ENCODE measurements at places on chromosomes 12 and 14.

DNA sequence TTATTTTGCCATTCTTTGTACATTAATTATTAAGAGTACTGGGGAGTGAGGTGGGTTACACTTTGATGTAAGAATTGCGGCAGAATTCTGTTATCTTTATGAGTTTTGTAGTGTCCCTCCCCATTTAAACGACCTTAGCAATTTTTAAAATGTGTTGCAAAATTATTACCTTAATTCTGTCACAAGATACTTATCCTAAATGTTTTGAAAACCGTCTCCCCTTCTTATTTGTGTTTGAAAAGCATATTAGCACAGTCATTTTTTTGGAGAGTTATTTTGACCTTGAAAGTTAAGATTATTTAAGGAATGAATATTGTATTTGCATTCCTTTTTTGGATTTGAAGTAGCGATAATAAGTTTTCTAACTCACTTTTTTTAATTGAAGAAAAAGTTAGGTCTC is 2.2 kb downstream of the ARHGAP5 start:
- no peak for DNase-seq

DNA sequence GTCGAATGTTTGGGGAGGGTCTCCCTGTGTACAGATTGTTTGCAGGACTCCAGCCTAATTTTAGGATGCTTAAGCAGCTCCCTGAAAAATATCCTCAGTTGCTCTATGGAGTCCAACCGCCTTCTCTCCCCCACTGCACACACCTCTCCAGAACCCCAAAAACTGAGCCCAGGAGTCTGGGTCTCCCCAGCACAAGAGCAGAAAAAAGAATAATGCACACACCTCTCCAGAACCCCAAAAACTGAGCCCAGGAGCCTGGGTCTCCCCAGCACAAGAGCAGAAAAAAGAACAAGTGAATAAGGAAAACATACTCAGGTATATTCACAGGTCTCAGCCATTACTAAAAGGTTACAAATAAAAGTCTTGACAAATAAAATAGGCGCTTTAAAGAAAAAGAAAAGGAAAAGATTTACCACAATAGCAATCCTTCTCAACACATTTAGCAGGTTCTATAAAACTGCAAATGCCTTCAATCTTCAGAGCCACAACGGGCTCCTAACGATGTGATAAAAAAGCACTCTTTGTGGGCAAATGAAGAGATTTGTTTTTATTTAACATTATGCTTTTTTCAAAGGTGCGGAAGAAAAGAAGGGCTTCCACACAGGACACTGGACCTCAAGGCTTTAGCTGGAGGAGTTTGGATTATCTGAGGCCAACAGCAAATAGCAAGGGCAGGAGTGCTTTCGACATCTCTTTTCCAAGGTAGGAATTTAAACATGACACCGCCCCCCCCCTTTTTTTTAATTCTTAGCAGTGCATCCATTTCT is 8.2 kb downstream of the BCL11B start:
- no peak for DNase-seq

DNA sequence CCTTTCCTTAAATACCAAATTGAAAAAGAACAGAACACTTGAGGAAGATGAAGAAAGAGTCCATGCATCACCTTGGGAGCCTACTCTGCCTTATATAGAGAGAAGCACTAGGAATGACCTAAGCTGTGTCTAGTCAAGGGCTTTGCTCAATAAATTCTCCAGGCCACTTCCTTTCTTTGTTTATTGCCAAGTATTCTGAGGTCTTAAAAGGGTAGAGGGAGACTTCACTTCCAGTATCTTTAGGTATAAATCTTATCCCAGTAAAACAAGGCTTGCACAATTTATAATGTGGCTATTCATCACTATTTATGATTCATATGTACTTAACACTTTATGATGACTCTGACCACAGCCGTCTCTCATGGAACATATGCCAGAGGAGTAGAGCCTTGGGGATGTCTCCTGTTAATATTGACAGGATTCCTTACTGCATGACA is 85.1 kb upstream of the ARHGAP5 start:
- DNase-seq = no peak

GRCh38 chr14:34912182-34912581 is 37.0 kb upstream of the BAZ1A start:
- no peak for DNase-seq

- DNase-seq = no peak
Measured at GRCh38 chr12:46407361-46407760, 34.8 kb upstream of the SLC38A2 start.

- no peak for DNase-seq
Measured at GRCh38 chr12:122183588-122183940, 641 bp downstream of the LRRC43 start.

DNA sequence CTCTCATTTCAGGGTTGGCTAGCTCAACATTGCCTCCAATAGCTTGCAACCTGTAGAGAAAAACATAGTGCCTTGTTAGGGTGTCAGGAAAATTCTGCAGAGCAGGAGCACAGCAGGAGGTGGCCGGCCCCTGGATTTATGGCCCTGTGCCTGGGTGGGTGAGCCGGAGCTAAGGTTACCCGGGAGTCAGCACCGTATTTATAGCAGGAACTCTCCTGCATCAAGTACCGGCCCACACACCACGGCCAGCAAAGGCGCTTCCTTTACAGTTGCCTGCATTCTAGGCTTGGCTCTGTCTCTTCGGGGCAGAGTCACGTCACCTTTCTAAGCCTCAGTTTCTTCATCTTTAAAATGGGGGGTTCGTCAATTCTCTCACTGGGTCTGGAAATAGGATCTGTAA is 52.8 kb upstream of the EML1 start:
- no peak for DNase-seq

- DNase-seq = no peak
Measured at GRCh38 chr12:124436366-124436765, 131.0 kb downstream of the NCOR2 start.

- DNase-seq = no peak
Measured at GRCh38 chr12:99390707-99391106, 256.8 kb upstream of the GARIN6 start.

- DNase-seq = no peak
Measured at GRCh38 chr12:48973941-48974673, 2.6 kb upstream of the WNT10B start.

DNA sequence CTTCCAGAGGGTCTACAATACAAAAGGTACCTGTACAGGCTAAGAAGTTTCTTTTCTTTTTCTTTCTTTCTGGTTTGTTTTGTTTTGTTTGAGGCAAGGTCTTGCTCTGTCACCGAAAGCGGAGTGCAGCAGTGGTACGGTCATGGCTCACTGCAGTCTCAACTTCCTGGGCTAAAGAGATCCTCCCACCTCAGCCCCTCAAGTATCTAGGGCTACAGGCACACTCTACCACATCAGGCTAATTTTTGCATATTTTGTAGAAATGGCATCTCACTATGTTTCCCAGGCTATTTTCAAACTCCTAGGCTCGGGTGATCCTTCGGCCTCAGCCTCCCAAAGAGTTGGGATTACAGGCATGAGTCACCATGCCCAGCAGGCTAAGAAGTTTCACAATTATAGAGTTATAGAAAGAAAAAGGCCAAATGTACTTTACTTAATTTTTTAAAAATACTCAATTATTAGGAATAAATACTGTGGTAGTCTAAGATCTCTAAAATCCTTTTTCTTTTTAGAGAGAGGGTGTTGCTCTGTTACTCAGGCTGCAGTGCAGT is 3.0 kb upstream of the PIGH start:
- no peak for DNase-seq

GRCh38 chr12:65408441-65408840 is 130.0 kb downstream of the MSRB3 start:
- no peak for DNase-seq

- DNase-seq = no peak
Measured at GRCh38 chr12:101813117-101813516, 17.6 kb downstream of the GNPTAB start.

- DNase-seq = no peak
Measured at GRCh38 chr14:101171650-101172049, 268.1 kb upstream of the RTL1 start.

GRCh38 chr12:41980390-41980789 is 164.3 kb downstream of the GXYLT1 start:
- DNase-seq = no peak

- no peak for DNase-seq
Measured at GRCh38 chr14:78083837-78084236, 86.3 kb upstream of the NRXN3 start.

GRCh38 chr14:61145034-61145902 is 135.9 kb downstream of the TMEM30B start:
- no peak for DNase-seq

GRCh38 chr12:127300753-127301152 is 966.2 kb upstream of the TMEM132C start:
- no peak for DNase-seq

- DNase-seq = no peak
Measured at GRCh38 chr12:89525824-89526770, at the start of gene POC1B. TSS of gene POC1B (minus strand) at chr12:89526047. CDS start at chr12:89525895, 152 bp downstream.

DNA sequence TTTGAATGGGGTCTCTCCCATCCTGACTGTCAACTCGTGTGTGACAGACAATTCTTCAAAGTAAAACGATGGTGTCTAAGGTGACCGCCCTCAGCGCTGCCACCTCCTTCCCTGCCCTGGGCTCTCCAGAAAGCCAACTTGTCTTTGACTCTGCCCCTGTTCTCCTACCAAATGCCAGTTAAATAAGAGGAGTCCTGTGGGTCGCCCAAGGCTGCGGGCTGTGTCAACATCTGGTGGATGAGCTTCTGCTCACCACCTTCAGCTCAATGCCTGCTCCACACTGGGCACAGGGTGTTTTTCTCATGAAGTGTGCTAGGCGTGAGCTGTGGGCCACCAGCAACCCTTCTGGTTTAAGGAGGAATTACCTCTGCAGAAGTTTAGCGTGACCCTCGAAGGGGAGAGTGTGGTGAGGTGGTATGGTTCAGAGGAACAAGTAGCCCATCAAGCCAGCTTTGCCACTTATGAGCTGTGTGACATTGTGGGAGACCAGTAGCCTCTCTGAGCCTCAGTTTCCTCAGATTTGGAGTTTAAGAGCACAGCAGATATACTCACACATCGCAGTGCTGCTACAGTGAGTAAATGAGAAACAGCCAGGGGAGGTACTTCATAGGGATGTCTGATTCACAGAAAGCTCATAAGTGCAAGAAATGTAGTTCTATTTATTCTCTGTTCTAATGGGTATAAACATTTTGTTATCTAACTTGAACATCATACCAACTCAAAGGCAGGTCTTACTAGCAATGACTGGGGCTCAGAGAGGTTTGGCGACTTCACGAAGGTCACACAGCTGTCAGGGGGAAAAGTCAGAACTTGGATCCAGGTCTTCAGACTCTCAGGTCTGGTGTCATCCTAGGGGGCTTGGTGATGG is 12.1 kb downstream of the SERPINA1 start:
- DNase-seq = no peak

GRCh38 chr12:127411166-127411915 is 855.6 kb upstream of the TMEM132C start:
- DNase-seq = no peak

GRCh38 chr14:75054421-75054820 is 3.2 kb upstream of the MLH3 start:
- no peak for DNase-seq

GRCh38 chr14:60107477-60107876 is 15.8 kb downstream of the PCNX4 start:
- no peak for DNase-seq

DNA sequence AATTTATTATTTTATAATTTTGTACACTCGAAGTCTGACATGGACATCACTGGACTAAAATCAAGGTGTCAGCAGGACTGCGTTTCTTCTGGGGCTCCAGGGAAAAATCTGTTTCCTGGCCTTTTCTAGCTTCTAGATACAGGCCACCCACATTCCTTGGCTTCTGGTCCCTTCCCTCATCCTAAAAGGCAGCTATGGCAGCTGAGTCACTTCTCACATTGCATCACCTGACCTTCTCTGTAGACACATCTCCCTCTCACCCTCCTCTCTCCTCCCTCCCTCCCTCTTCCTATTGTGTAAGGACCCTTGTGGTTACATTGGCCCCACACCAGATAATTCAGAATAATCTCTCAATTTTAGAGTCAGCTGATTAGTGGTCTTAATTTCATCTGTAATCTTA is 92.4 kb downstream of the RPS6KA5 start:
- no peak for DNase-seq

- DNase-seq = no peak
Measured at GRCh38 chr12:64670019-64670418, 59.7 kb downstream of the RASSF3 start.

DNA sequence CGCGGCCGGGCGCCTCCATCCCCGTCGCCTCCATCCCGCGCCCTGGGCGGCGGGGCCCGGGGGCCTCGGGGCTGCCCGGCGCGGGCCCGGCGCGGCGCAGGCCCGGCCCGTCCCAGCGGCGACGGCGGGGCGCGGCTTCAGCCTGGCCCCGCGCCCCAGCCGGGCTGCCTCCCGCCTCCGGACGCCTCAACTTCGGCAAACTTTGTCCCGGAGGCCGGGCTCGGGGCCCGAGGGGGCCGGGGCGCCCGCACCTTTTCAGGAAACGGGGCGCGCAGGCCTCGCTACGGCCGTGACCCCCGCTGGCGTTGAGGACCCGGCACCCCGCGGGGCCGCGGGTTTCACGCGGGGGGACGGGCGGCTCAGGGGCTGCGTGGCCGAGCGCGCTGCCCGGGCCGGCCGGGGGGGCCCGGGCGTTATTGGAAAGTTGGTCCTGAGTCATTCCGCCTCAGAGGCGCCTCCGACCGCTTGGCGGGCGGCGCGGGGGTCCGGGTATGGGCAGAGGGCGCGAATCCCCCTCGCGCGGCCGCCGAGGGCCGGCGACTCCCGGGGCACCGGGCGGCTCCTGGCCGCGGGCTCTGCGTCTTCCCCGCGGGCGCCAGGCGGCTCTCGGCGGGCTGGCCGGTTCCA is 575 bp downstream of the TRAF3 start:
- no peak for DNase-seq

DNA sequence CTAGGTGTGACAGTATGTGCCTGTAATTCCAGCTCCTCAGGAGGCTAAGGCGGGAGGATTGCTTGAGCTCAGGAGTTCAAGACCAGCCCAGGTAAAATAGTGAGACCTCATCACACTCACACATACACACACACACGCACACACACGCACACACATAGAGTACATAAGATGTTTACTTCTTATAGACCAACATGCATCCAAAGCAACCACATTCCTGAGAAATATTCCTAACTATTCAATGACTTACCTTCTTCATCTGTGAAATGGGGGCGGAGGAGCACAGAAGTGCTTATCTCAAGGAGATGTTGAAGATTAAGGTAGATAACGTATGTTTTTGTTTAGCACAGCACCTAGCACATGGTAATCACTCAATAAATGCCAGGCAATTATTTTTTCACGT is 6.4 kb downstream of the NDUFA12 start:
- DNase-seq = no peak

DNA sequence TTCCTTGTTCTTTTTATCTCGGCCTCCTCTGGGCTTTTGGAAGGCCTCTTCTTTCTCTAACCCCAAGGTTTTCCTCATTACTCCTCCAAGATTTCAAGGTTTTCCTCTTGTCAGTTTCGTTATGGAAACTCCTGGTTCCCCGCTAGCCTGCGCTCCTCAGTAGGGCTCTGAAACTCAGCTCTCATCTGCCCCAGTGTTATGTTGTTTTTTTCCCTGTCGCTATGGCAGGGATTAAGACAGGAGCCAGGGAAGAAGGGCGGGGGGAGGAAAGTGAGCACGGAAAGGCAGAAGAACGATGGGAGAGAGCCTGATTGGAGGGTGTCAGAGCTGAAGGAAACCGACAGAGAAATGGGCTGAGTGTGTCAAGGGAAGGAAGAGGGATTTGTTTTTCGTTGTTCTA is 26.5 kb upstream of the JDP2 start:
- DNase-seq = no peak

- no peak for DNase-seq
Measured at GRCh38 chr12:107484230-107484629, 201.4 kb upstream of the PWP1 start.

- no peak for DNase-seq
Measured at GRCh38 chr12:18262514-18262913, 1.2 kb downstream of the PIK3C2G start.

GRCh38 chr12:13044002-13044905 is at the start of gene FAM234B:
TSS of gene FAM234B (plus strand) at chr12:13044381. CDS start at chr12:13044404, 23 bp downstream.
- no peak for DNase-seq

GRCh38 chr14:103656031-103656755 is 27.2 kb downstream of the KLC1 start:
- no peak for DNase-seq

Data from cortex of kidney (tissue), 1 donor.